NCI-H1092 (cell line): ENCODE measurements at places on chromosomes 16 and 17.

DNA sequence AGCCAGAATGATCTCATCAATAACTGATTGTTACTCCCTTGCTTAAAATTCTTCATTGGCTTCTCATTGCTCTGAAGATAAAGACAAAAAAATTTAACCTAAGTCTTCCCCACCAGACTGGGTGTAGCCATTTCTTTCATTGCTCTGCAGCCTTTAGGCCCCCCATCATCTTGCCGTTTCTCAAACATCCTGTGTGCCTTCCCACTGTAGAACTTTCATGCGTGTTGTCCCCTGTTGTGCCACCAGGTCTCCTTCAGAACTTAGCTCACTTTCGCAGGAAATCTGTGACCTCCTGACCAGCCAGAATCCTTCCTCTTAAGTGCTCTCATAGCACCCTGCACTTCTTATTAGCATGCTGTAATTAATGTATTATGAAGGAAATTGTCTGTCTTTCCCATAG lies 31.8 kb downstream of the TNRC6C start:
- no peak for DNase-seq

DNA sequence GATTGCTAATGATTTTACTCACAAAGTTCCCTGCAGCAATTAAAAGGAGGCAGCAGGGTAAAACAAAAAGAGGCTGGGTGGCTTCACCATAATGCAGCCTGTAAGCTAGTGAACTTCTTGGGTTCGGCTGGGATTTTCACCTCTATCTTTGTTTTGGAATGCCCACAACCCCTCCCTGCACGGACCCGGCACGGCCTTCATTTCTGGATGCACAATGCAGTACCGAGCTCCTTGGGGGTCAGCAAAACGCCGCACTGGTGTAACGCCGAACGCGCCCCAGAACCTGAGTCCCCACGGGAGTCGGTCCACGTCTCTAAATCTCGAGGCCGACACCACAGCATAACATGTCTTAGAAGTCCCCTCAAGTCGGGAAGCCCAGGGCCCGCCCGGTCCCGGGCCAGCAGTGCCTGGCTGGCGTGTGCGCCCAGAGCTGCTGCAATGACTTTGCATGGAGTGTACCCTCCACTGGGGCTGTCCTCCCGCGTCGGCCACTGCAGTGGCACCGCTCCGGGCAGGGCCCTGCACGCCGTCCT lies 759 bp downstream of the UBE2O start:
- DNase-seq: no peak

DNA sequence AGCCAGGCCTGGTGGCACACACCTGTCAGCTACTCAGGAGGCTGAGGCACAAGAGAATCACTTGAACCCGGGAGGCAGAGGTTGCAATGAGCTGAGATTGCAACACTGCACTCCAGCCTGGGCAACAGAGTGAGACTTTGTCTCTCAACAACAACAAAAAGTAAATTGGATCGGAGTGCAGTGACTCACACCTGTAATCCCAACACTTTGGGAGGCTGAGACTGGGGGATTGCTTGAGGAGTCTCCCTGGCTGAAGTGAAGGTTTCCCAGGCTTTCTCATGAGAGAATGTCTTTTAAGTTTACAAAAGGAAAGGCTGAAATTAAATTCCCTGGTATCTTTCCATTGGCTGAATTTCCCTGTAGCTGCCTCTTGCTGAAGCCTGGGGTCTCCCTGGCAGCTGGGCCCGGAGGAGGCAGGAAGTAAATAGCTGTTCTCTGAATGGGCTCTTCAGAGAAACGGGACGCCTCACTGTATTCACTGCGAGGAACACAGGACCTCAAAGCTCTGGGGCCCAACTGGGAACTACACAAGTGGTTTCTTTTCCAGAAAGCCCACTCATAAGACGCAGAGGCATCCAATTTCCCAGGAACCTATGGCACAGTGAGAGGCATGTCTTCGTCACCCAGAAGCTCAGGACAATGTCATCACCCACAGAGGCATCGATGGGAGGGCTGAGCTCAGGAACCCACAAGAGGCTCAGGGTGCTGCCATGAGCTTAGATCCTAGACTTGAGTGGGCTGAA lies 77.4 kb upstream of the SMURF2 start:
- no peak for DNase-seq

- no peak for DNase-seq
These were observed 26.3 kb downstream of the UBALD1 start for GRCh38 chr16:4588386-4588785.

DNA sequence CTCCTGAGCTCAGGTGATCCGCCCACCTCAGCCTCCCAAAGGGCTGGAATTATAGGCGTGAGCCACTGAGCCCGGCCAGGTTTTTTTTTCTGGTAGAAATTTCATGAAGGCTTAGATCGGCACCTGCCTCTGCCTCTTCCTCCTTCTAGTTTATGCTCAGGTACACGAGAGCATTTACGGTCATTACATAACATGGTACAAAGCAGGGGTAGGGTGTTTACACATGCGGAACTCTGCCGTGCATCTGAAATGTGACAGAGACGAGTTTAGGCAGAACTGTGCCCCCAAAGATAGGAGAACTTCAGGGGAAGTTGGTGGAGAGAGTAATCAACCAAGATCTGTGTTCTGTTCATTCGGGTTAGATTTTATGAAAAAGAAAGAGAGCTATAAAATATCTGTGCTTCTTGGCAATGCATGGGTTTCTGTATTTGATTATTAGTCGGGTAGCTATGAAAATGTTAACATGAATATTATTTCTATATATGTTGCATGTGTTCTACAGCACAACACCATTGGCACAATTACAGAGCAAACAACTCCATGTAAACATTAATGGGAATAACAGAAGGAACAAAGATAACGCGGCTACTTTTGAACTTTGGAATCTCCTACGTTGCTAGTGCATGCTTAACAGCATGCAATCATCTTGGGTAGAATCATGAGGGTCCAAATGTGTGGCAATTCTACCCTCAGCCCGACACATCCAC lies 23.5 kb upstream of the MAP2K6 start:
- no peak for DNase-seq

DNA sequence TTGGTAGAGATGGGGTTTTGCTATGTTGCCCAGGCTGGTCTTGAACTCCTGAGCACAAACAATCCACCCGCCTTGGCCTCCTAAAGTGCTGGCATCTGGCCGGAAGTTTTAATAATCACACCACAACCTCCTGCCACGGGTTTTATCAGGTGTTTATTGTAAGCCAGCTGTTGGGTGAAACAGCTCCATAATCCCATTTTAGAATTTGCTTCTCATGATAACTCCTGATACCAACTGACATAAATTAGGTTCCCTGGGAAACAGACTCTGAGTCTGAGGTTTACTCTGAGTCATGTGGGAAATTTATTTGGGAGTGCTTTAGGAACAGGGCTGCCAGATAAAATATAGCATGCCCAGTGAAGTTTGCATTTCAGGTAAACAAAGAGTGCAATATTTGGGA lies 122.6 kb upstream of the MED13 start:
- no peak for DNase-seq

- no peak for DNase-seq
These were observed 126.1 kb upstream of the NUDT7 start for GRCh38 chr16:77596261-77596660.

- no peak for DNase-seq
These were observed 29.3 kb downstream of the TBC1D16 start for GRCh38 chr17:80006339-80006720.

DNA sequence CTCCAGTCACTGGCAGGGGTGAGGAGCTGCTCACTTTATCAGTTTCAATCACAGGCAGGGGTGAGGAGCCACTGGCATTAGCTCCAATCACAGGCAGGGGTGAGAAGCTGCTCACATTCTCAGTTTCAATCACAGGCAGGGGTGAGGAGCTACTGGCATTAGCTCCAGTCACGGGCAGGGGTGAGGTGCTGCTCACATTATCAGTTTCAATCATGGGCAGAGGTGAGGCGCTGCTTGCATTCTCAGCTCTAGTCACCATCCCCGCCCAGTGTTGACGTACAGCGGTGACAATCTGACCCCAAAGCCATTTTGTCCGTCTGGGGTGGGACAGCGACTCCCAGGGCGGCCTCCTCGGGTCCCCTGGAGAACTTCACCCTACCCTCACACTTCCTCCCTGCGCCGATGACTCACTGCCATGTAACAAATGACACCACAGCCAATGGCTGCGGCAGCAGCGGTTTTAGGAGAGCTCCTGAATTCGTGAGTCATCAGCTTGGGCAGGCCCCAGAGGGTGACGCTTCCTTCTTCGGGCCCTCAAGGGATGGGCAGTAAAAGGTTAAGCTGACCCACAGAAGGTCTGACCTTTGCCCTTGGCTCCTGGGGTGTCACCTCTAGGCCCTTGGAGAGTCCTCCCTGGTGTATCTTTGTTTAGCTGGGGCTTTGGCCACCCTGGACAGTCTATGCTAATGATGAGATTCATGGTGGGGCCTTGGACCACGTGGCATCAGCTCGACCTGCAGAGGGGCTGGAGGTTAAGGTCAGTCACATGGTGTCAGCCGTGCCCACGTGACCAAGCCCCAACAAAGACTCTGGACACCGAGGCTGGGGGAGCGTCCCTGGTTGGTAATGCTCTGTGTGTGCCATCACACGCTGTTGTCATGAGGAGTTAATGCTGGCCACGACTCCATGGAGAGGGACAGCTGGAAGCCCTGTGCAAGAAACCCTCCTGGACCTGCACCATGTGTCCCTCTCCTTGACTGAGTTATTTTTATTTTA lies 171.7 kb downstream of the C16orf95 start:
- DNase-seq: no peak

- no peak for DNase-seq
These were observed 5.3 kb downstream of the NLK start for GRCh38 chr17:28047806-28048205.

GRCh38 chr17:74276051-74276476 lies 2.0 kb downstream of the DNAI2 start:
- DNase-seq: no peak

GRCh38 chr17:75182319-75182568 lies 515 bp downstream of the SUMO2 start:
- no peak for DNase-seq

DNA sequence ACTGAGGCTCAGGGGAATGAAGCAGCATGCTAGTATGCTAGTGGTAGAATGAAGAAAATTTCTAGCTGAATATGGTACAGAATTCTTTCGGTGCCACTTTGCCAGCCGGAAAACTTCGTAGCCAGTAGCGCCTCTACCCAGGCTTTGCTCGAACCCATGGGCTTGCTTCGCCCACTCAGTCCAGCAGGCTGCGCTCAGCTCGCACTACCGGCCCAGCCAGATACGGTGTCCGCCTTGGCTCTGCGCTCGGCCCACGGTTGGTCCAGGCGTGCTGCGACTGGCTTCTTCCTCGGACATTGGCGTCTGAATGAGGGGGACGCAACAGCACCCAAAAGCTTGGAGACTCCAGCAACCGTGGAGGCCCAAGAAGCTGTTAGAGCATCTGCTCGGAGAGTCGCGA lies 372.5 kb upstream of the CDH8 start:
- no peak for DNase-seq

DNA sequence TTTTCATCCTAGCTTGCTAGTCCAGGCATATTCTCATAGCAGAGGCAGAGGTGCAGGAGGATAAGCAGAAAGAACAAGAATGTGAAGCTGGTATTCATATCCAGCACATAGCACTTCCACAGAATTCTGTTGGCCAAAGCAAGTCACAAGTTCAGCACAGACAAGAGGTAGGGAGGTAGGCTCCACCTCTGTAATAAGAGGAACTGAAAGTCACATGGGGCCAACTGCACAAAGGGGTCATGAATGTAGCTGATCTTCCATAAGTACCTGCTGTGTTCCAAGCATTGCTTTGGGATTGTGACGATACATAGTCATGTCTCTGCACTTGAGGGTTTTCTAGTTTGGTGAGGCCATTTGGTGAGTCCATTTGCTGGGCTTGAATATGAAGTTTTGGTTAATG lies 110.8 kb upstream of the MPHOSPH6 start:
- DNase-seq: no peak

DNA sequence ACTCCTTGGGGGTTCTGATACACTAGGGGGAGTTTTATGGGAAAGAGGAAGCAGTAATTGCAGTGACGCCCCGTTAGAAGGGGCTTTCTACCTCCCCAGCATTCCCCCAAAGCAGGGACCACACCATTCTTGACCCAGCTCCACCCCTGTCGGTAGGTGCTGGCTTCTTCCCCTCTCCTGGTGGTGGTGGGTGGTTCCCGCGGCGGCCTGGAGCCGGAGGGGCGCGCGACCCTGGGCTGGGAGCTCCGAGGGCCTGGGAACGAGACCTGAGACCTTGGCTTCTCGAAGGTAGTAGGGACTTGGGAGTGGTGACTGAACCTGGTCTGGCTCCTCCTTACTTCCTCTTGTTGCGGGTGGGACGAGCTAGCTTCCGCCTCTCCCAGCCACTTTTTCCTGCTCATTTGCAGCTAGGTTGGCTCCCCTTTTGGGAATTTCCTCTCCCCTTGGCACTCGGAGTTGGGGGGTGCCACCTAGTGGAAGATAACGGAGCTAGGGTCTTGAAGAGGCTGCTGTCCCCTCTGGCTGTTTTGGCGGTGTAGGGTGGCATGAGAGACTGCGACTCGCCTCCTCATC lies 438 bp downstream of the GRN start:
- peak; percentile 78 for DNase-seq

DNA sequence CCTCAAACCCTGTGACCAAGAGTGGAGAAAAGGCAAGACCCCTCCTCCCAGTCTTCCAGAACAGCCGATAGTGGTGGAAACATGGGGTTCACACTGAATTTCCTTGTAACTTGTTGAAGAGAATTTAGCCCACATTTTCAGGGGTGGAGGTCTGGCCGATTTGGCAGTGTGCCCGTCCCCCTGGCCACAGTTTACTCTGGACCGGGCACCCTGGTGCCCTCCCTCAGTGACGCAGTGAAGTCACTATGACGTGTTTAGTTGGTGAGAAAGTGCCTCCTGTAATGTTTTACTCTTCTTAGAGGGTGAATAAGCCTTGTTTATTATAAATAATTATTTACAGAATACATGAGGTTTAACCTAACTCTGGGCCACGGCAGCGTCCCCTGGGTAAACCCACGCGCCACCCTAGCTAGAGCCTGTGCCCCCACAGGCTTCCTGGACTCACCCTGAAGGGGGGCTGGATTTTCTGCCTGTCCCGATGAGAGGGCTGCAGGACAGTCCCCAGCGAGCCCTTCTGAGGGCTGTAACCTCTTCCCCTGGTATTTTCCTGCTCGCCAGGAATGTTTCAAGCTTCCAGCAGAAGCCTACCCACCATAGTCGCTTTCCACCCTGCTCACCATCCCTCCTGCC lies 316.9 kb downstream of the SEC14L1 start:
- DNase-seq: no peak

DNA sequence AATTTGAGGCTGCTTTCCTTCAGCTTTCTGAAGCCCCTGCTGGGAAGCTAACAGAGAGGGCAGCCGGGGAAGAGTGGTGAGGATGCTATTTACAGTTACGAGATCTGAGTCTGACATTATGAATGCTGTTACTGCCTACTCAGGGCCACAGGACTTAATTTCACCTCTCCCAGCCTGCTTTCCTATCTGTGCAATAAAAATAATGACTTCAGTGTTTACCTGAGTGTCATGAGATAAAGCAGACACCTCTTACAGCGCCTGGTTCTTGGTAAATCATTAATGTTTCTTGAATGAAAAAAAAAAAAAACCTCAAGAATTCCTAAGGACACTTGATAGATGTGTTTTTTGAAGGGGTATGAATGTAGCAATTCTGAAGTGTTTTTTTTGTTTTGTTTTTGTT lies 24.2 kb upstream of the CPHXL start:
- DNase-seq: no peak
